ENCODE measurements at places on chromosomes 12 and 14.
A peak's percentile ranks its signal among the peaks of the same experiment; 100 is the strongest.

GRCh38 chr12:23424685-23425084 is 524.8 kb downstream of the SOX5 start:
- no peak for DNase-seq

DNA sequence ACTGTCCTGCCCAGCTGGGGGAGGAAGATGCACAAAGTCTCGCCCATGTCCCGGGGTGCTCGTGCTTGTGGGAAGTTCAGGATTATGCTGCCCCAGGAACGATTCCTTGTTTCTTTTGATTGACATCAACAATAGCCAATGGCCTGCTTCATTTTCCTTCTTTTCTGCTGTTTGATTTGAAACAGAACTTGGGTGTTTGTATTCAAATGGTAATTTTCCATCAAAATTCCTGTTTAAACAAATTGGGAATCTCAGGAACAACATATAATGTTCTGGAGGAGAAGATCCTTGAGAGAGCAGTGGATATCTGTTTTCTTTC is 97.4 kb downstream of the ADGRD1 start:
- peak; percentile 6 for DNase-seq

- DNase-seq, result no peak
Measured at GRCh38 chr12:6788972-6789924, at the start of gene CD4. TSS of gene CD4 (plus strand) at chr12:6789528. CDS start at chr12:6800139, 10,611 bp downstream.

- DNase-seq, result no peak
Measured at GRCh38 chr12:42961395-42961794, 371.8 kb upstream of the PRICKLE1 start.

GRCh38 chr14:37051153-37051552 is 121.3 kb downstream of the SLC25A21 start:
- DNase-seq, result no peak

GRCh38 chr14:33848706-33849454 is 102.0 kb downstream of the EGLN3 start:
- no peak for DNase-seq

DNA sequence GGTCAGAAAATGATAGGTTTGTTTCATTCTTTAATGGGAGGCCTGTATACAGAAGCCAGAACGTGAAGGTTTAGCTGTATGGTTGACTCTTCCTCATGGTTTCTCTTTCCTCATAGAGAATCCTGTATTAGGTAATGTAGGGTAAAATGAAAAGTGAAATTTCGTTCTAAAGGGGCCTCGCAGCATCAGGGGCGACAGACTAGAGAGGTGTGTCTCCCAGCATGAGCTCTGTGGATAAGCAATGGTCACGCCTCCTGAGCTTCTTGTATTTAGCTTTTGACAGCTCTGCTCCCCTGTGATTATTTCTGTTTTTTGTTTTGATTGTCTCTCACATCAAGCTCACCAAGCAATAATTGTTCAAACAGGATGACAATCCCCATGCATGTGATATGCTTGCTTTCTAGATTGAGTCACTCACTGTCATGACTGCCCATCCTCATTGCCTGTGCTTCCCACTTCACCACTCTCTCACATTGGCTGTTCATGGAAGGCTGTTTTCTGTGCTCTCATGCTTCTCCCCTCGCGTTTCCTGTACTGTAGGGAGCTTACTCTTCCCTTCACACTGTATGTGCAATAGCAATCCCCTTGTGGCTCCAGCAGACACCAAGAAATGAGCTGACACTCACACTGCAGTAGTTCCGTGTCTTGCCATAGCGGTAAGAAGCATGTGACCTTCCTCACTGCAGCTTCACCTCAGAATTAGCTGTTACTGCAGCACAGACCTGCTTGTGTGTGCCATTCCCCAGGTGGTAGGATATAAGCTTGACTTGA is 44.0 kb downstream of the RAD52 start:
- no peak for DNase-seq

Measured in SW 1271 (cell line).